Stimulated activated CD4-positive, alpha-beta T cell treated with anti-CD3 and anti-CD28 coated beads, Interleukin-1b, Interleukin-23, amount 100 ng/mL, for 24 hours (primary cell): ENCODE measurements at places on chromosomes 3 and 15.

- no peak for DNase-seq
Observed at GRCh38 chr15:99954361-99955180, 221.3 kb upstream of the LYSMD4 start.

DNA sequence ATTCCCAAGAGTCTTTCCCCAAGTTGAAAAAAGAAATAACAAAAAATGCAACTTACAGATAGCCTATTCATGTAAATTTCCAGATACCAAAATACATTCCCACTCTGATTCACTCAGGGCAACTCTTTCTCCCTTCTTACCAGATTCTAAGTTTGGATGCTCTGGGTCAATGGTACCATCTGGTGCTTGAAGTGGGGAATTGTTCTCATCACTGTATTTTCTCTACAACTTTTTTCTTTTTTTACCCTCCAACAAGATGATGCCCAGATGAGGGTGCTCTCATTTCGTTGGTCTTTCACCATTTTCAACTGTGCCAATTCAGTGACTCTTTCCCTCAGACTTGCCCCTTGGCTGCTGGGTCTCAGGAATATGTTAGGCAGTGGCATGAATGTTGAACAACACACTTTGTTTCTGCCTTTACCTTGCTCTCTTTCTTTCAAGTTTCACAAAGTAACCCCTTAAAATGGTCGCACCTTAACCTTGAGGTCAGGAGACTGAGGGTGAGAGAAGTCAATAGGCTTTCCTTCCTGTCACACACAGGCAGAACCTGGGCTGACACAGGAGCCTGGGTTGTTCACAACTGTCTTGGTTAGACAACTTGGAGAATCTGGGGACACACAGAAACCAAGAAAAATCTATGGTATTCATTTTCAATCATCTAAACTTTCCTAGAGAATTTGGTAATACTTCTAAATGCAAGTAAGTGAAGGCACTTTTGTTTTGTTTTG is 330.7 kb upstream of the SLCO3A1 start:
- DNase-seq: no peak

- DNase-seq: no peak
Observed at GRCh38 chr15:51524376-51524775, 98.2 kb downstream of the DMXL2 start.

DNA sequence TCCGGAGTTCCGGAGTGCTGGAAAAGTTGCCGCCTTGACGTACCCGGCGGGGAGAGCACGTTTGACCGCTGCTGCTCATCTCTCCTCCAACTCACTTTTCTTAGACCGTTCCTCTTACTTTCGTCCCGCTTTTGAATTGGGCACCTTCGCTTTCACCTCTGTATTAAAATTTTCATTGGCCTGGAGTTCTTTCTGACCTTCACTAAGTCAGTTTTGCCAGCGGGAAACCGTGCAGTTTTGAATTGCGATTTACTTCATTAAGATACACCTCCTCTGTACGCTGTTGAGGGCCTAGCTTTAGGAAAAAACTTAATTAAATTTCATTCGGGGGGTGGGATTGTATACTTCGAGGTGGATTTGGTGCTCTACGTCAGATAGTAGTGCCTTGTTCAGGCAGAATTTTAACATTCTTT is 1.3 kb downstream of the GMPS start:
- DNase-seq: no peak

DNA sequence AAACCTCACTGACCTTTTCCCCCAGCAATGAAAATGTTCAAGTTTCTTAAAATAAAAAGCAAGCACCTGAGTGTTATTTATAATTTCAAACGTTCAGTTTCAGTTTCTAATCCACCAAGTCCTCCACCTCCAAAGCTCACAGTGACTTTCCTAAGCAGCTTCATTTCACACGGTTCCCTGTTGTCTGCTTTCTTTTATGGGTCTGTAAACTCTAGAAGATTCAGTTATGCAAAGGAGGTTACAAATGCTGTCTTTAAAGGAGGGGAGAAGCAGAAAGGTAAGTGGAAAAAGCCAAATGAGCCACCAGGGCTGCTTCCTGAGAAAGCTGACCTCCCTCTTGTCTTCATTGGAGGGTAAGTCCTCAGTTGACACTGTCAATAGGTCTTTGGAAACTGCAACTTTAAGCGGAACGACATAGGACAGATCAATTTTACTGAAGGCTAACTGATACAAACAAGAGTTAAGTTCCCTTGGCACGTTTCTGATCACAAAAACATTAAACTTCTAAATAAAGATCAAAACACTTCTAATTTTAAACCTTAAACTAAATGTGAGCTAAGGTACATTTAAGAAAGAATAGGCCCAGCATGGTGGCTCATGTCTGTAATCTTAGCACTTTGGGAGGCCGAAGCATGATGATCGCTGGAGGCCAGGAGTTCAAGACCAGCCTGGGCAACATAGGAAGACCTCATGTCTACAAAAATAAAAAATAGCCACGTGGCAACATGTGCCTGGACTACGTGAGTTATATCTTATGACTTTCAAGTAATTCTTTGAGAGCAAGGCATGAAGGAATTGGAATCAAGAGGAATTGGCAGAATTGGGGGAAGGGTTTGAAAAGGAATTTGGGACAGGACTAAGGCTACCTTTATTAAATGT is 151.9 kb upstream of the UBE2E1 start:
- no peak for DNase-seq

DNA sequence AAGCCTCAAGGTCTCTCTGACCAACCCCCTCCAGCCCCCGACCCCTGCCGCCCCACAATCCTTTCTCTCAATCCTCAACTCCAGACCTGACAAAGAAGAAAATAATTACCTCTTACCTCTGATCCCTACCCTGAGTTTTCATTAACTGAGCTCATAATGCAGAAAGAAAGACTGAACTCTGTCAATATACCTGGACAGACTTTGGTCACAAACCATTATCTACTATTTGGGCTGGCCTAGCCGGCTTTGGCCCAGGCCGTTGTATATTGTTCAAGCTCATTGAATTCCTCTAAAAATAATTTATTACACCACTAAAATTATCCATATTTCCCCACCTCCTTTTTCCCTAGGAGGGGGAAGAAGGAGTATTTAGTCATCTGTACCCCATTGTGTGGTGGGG is 29.3 kb upstream of the SPTSSB start:
- DNase-seq: no peak

GRCh38 chr15:41610048-41610447 is 50.2 kb upstream of the MGA start:
- DNase-seq: no peak

GRCh38 chr3:64438812-64439211 is 213.5 kb upstream of the PRICKLE2 start:
- no peak for DNase-seq

GRCh38 chr15:62799919-62800318 is 242.6 kb upstream of the TPM1 start:
- no peak for DNase-seq

DNA sequence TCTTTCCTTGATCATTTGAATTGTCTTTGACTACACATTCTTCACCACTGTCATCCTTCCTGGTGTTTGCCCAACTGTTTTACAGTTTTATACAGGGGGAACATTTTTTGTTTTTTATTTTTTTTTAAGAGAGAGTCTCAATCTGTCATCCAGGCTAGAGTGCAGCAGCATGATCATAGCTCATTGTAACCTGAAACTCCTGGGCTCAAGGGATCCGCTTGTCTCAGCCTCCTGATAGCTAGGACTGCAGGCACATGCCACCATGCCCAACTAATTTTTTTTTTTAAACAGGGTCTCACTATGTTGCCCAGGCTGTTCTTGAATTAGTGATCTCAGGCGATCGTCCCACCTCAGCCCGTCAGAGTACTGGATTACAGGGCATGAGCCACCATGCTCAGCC is 222.6 kb downstream of the BBX start:
- no peak for DNase-seq

GRCh38 chr3:33186524-33187367 is 31.9 kb downstream of the SUSD5 start:
- no peak for DNase-seq

GRCh38 chr3:83513677-83514076 is 1445.1 kb upstream of the CADM2 start:
- DNase-seq: no peak

DNA sequence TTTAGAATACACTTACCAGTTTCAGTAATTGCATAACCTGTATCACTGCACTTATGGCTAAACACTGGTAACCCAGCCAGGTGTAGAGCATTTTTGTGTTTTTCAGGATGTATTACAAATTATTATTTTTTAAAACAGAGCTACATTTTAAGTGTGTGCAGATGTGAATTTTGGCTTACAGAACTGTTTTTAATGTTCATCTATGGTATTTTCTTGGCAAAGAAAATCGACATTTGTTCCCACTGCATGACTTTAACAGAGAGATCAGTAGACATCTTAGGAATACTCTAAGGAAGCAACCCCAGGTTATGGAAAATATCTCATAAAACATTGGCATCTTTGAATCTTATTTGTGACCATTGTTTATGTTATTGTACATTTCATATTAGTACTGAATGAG is 73.3 kb downstream of the ATP13A4 start:
- no peak for DNase-seq

DNA sequence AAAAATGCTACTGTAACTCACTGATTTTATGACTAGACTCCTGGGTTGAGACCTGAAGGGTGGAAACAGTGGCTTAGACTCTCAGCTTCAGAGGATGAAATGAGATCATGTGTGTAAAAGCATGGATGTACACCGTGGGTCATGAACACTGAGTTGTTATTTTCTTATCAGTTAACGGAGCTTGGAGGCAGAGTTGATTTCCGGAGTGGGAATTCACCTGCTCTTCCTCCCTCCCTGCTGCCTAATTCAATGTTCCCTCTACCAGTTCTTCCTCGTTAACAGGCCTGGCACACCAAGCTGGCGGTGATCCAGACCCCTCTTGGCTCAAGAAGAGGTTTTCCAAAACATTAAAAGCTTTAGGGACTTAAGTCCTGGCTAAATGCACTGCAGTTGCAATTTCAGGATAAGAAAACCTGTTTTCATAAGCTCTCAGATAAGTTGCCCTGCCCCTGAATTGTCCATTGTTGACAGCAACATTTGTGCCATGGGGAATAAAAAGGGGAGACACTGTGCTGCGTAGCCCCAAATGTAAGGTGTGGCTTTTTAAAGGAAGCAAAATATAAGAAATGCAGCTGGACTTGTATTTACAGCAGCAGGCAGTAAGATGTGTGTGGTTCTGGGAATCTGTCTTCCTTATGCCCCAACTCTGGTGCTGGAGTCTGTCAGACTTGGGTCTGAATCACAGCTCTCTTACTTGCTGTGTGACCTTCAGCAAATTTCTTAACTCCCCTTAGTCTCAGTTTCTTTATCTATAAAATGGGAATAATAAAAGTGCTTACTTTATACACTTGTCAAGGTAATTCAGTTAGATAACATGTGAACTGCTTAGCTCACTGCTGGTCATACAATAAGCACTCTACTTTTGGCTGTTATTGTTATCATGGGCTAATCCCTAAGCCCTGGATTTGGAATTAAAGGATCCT is 9.9 kb downstream of the PDIA5 start:
- DNase-seq: no peak

DNA sequence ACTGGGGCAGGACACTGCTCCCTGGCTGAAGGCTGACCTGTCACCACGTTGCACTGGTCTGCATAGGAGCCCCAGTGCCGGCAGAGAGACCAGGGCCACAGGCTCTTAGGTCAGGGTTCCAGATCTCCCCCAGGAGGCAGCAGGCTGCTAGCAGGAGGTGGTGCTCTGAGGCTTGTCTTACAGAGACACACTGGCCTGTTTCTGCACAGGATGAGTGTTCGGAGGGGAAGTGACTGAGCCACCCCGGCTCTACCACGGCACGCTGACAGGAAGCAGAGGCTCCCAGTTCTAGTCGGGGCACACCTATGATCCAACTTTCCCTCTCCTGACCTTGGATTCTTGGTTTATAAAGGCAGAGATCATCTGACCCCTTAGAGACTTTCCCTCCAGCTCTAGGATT is 8.6 kb downstream of the FBXL22 start:
- DNase-seq: peak; percentile 36

GRCh38 chr3:146498002-146498736 is 28.8 kb upstream of the PLSCR2 start:
- peak; percentile 10 for DNase-seq

- no peak for DNase-seq
Observed at GRCh38 chr15:57133127-57133968, 214.9 kb downstream of the TCF12 start.

GRCh38 chr3:113174801-113175485 is 36.4 kb upstream of the BOC start:
- DNase-seq: no peak

- peak; percentile 61 for DNase-seq
Observed at GRCh38 chr15:41811432-41812195, 16.3 kb upstream of the JMJD7 start.

DNA sequence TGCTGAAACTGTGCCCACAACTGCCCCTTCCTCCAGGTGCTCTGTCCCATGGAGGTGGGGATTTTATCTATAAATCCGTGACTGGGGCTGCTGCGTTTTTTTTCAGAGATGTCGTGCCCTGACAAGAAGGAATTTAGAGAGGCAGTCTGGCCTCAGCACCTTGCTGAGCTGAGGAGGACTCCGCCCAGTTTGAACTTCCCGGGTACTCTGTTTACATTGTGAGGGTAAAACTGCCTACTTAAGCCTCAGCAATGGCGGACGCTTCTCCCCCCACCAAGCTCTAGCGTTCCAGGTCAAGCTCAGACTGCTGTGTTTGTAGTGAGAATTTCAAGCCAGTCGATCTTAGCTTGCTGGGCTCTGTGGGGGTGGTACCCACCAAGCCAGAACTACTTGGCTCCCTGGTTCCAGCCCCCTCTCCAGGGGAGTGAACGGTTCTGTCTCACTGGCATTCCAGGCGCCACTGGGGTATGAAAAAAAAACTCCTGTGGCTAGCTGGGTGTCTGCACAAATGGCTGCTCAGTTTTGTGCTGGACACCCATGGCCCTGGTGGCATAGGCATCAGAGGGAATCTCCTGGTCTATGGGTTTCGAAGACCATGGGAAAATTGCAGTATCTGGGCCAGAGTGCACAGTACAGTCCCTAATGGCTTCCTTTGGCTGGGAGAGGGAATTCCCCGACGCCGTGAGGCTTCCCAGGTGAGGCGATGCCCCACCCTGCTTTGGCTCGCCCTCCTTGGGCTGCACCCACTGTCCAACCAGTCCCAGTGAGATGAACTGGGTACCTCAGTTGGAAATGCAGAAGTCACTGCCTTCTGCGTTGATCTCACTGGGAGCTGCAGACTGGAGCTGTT is 68.5 kb upstream of the SGO1 start:
- DNase-seq: no peak

DNA sequence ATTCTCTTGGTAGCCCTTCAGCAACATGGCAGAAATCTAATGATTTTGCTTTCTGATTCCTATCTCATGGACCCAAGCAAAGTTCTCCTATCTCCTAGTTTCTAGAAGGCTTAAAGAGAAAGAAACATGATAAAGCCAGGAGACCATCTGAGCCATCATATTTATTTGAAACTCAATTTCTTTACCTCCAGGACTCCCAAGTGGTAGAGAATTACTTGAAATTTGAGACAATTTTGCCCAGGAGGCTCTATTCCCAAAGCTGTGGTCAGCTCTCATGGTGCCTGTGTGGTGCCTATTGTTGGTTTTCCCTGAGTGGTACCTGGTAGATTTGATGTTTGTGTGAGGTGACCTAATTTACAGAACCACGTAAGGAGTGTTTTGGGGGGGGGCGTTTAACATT is 38.8 kb downstream of the CHP1 start:
- no peak for DNase-seq

GRCh38 chr3:14880447-14881106 is 61.8 kb downstream of the FGD5 start:
- no peak for DNase-seq

GRCh38 chr3:186909078-186909853 is 21.1 kb upstream of the ST6GAL1 start:
- DNase-seq: peak; percentile 48

GRCh38 chr3:33458446-33458845 is 18.2 kb upstream of the UBP1 start:
- no peak for DNase-seq

- DNase-seq: no peak
Observed at GRCh38 chr3:5264896-5265770, 77.6 kb downstream of the EDEM1 start.

GRCh38 chr15:57640930-57641682 is 49.4 kb downstream of the MYZAP start:
- no peak for DNase-seq
